Activated CD4-positive, alpha-beta T cell treated with anti-CD3 and anti-CD28 coated beads for 1 hour (primary cell): ENCODE measurements at places on chromosomes 13 and 19.

GRCh38 chr13:41827507-41828213 lies 133.2 kb downstream of the VWA8 start:
- DNase-seq, result no peak

- DNase-seq, result no peak
These were observed 5.2 kb downstream of the LCP1 start for GRCh38 chr13:46176756-46177155.

- no peak for DNase-seq
These were observed 1.4 kb downstream of the BRD4 start for GRCh38 chr19:15330801-15331418.

DNA sequence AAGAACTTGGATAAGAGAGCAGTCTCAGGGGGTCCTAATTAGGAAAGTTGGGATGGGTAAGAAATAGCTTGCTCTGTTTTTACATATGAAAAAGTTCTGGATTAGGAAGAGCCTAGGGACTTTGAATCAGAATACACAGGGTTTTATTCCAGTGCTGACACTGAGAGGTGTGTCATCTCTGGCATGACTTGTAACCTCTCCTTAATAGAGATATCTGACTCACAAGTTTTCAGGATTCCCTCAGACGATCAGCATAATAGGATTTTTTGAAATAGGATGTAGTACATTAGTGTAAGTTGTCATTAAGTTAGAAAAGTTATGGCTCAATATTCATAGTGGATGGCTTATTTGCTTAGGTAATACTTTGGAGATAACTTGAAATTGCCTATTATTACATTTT lies 555.2 kb upstream of the MIR17HG start:
- no peak for DNase-seq

DNA sequence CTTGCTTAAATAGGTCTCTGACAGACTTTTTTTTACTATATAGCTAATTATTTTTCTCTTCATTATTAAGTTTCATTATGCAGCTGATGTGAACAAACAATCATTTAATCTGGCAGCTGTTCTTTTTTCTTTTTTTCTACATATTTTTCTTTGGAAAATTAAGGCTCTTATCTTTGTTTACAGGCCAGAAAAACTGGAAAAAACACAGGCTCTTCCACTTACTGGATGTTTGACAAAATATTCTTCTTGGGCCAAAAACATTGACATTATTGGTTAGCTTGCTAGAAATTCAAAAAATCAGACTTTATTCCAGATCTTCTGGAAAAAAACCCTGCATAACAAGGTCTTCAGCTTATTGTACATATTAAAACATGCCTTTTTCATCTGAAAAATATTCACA lies 15.7 kb downstream of the ZNF66 start:
- no peak for DNase-seq

DNA sequence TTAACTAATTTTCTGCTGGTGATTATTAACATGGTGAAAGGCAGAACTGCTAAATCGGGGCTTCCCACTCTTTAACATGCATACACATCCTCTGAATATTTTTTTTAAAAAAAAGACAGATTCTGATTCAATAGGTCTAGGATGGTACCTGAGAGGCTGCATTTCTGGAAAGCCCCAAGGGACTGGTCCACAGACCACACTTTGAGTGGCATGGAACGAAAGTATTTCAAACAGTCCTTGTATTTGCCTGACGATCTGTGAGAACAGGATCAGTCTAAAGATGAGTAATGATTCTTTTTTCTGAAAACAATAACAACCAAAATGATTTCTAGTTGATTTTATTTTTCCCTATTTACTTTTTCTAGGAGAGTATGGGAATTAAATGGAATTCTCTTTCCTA lies 16.7 kb upstream of the SPART start:
- DNase-seq, result no peak

DNA sequence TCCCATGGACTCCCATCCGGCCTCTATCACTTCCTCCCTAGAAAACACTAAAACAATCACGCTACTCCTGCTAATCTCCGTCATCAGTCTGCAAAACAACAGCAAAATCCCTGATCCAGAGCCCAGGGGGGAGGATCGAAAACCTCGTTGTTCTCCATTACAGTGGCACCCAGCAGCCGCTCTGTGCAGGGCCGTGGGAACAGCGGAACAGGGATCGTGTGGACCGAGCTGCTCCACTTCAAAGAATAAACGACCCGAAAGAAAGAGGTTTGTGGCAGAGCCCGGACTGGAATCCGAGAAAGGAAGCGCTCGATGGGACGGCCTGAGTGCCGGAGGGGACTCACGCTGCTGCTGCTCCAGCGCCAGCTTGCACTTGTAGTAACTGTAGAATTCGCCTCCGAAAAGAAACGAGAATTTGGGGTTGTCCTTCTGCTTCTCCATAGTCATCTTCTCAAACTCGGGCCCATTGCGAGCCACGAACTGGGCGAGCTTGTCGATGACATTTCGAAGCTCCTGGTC lies 652 bp downstream of the CHERP start:
- no peak for DNase-seq

DNA sequence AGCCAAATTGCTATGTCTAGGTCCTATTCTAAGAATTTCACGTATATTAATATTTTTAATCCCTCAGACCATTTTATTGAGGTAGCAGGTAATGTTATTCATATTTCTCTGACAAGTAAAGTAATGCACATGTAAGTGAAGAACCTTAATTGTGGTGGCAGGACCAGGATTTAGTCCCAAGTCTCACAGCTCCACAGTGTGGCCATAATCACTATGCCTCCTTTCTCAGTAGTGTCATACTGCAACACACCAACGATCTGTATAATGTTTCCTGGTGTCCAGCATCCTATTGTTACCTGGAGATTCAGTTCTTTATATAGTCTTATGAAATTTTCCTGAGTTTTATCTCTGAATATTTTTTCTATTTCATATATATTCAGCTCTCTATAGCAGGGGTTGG lies 340.3 kb downstream of the OLFM4 start:
- DNase-seq, result no peak

DNA sequence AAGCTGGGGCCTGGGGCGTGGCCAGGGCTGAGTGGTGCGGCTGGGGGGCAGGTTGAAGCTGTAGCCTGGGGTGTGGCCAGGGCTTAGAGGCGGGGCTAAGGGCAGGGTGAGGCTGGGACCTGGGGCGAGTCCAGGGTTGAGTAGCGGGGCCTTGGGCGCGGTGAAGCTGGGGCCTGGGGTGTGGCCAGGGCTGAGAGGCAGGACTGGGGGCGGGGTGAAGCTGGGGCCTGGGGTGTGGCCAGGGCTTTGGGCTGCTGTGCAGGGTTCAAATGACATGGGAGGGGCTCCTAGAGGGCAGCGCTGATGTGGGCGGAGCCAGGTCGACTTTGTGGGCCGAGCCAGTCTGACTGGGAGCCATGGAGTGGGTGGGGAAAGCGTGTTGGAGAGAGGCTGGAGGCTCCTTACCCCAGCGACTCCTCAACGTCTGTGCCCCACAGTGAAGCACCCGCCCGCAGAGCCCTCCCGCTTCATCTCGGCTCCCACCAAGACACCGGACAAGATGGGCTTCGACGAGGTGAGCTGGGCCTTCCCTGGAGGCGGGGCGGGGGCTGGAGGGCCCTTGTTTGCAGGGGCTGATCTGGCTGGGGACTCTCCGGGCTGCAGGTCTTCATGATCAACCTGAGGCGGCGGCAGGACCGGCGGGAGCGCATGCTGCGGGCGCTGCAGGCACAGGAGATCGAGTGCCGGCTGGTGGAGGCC lies 21.5 kb downstream of the COLGALT1 start:
- no peak for DNase-seq

DNA sequence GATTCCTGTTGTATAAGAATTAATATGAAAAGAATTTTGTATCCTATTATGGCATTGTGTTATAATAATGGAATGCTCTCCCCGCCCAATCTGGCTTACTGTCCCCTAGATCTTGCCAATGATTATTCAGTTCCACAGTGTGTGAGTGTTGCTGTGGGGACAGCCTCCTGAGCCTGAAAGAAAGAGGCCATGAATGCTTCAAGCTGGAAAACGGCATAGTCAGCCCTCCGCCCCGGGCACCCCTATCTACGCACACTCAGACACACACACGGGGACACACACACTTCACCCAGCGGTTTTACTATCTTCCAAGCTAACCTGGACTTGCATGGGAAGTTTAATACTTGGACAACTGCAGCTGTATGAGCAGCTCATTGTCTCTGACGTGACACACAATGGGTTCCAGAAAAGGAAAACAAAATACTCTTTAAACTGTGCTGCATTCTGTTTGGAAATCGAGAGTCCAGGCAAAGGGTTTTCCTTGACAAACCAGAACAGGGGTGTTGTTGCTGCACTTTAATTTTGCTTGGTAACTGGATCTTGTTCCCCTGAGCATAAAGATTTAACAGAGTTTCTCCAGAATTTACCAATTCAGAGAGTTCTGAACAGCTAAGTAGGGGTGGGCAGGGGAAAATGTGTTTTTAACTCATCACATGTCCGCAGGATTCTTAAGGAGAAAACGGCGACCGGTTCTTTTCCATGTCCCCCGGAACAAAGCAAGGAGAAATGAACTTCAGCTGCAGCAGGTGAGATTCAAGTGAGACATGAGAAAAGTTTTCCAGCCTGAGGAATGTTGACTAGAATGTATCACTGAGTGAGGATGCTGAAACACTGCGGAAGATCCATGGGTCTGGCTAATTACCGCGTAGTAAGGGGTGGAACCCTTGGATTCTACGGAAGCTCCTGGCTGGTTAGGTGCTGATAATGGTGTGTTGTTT lies 472.9 kb downstream of the FOXO1 start:
- no peak for DNase-seq

GRCh38 chr19:1076951-1077350 lies 10.0 kb downstream of the ARHGAP45 start:
- DNase-seq, result peak; percentile 90

- DNase-seq, result no peak
These were observed 7.4 kb upstream of the ZSCAN5A start for GRCh38 chr19:56321989-56322440.

- DNase-seq, result peak; percentile 99
These were observed at the start of the genes BCL2L12 and IRF3 for GRCh38 chr19:49665351-49666119. BCL2L12 (plus strand) TSS chr19:49665933; CDS start chr19:49666693, 760 bp downstream. IRF3 (minus strand) TSS chr19:49665857; CDS start chr19:49664838, 1,019 bp downstream.

DNA sequence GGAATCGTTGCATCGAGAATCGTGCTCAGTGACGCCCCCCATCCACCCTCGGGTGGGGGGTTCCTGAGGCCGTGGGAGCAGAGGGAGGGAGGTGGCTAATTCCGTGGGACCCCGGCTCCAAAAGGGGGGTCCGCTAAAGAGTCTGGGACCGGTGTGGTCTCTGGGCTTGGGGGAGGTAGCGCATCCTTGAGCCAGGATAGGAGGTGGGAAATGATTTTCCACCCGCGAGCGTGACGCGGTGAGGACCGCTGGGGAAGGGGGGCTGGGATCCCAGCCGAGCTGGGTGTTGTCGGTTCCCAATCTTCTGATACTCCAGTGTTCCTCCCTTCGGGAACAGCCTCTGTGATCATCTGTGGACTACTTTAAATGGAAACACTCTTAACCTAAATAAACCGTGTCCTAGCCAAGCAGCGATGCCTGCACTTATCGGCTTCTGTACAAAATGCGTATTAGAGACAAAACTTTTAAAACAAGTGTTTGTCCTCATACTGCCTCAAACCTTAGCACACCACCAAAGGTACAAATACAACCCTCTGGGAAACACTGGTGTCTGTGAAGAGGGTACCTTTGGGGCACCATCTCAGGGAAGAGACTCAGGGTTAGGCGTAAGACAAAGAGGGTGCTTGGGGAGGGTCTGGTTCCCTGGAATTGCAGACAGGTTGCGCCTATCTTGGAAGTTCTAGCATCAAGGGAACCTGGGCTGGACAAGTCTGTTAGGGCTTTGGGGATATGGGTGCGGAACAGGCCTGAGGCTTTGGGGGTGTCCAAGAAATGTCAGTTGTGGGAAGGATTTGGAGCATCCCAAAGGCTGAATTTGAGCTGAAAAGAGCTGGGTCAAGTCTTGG lies 16.0 kb downstream of the KCNC3 start:
- no peak for DNase-seq

DNA sequence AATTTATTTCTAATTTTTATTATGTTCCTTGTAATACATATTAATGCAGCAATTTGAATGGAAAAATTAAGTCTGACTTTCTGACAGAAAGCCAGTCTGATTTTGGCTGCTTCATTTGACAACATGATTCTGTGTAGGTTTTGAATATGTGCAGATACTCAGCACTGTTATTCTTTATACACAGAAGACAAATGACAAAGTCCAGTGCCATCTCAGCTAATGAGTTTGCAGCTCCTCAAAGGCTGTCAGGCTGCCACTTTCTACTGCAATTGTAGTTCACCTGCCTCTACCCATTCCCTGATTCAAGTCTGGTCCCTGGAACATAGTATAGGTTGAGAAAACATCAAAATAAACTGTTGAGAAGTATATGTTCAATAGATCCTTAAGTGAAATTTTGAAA lies 2.9 kb upstream of the CHAMP1 start:
- DNase-seq, result no peak

- DNase-seq, result no peak
These were observed 18.9 kb upstream of the CLDN10 start for GRCh38 chr13:95533545-95534160.

DNA sequence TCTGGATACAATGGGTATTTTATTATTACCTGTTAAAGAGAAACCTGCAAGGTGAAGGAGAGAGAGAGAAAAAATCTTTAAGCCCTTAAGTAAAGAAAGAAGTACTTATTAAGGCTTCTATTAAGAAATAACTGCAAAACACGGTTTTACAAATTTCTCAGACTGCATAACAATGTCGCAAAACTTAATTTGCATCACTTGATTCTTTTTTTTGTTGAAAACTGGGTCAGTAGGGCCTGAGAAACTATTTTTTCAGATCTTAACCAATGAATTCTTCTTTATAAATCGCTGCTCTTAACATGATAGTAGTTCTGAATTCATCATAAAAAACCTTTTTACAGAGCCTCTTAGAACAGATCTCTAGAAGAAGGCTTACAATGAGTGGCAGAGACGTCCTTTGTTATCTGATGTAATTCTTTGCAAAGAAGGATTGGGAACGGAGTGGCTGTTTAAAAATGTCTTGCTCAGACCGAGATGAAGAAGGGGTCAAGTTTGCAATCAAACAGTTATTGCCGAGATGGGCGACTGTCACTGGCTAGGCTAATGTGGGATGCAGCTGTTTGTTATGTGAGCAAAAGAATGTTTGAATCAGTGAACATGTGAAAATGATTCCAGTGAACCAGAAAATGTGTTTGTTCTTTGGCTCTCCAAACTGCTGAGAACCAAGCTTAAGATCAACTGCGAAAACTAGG lies 76.3 kb downstream of the ZNF536 start:
- no peak for DNase-seq

DNA sequence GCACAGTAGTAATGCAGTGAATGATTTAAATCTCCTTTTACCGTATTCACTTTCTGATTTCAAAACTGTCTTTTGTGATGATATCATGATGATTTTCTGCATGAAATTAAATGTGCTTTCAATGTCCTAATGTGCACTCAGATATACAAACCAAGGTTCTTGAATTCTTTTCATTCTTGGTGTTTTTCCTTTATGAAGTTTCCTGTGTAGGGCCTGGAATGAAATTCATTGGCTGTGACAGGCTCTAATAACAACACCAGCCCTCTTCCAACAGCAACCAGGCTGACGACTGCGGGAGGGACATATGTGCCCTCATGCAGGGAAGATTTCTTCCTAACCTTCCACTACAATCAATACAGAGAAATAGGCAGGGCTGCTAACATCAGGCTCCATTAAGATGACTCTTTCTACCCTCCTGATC lies 1052.0 kb downstream of the DIAPH3 start:
- no peak for DNase-seq

- DNase-seq, result no peak
These were observed 27.7 kb downstream of the CACNA1A start for GRCh38 chr19:13478576-13478975.
